Stimulated activated CD8-positive, alpha-beta memory T cell treated with anti-CD3 and anti-CD28 coated beads, Interleukin-7, amount 100 ng/mL, for 24 hours (primary cell): ENCODE measurements at places on chromosomes 11 and 22.

DNA sequence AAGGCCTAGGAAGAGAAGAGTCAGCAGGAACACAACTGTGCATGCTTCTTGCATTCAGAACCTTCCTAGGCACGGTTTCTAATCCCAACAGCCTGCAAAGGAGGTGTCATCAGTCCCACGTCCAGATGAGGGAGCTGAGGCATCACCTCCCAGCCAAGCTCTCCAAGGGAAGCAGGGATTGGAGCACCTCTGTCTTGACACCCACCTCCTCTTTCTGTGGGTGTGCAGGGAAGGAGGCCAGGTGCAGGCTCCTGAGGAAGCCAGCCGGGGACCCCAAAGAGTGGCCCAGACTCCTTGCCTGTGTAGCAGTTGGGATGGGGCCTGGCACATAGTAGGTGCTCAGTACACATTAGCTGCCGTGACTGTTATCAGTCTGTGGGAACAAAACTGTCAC, 2.0 kb downstream of the PNPLA5 start:
- DNase-seq: no peak

GRCh38 chr22:33735978-33736377, 184.3 kb downstream of the LARGE1 start:
- DNase-seq: no peak

- DNase-seq: no peak
Measured at GRCh38 chr11:90775567-90776165, 552.8 kb upstream of the CHORDC1 start.

DNA sequence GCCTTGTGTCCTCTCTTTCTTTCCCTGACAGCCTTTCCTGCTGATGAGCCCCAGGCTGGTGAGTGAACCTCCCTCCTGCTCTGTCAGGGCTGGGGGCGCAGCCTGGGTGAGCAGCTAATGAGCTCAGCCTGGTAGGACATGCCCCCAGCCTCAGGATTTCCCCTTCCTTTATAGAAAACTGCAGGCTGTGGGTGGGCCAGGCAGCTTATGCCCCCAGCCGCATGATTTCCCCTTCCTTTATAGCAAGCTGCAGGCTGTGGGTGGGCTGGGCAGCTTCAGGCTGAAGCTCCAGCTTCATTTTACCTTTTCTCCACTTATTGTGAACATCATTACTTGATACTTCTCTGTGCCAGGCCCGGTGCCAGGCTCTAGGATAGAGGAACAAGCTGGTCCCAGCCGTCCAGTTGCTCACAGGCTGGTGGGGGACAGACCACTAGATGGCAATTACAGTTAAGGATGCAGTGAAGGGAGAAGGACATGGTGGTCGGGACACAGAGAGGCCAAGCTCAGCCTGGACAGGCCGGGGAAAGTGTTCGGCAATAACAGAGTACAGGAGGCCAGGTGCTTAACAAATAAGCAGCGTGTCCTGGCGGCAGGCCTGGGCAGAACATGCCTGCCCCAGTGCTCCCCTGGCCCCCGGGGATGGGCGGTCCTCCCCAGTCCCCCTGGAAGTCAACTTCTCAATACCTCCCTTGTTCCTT, 5.3 kb downstream of the LGALS12 start:
- DNase-seq: no peak

DNA sequence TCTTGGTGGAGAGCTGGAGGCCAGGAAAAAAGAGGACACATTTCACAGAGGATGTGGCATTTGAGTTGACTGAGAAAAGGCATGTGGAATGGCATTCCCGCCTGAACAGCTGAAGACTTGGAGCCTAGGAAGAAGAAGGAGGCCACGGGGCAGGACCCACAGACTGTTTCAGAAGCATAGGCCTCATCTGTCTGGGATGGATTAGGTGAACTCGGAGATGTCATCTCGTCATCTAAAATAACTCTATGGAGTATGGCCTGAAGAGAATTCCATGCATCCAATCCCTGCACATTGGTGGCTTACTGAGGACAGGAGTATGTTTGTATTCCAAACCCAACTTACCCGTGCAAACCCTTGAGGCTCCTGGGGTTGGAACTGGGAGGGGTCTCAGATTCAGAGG, 16.4 kb downstream of the SPATA19 start:
- DNase-seq: no peak

DNA sequence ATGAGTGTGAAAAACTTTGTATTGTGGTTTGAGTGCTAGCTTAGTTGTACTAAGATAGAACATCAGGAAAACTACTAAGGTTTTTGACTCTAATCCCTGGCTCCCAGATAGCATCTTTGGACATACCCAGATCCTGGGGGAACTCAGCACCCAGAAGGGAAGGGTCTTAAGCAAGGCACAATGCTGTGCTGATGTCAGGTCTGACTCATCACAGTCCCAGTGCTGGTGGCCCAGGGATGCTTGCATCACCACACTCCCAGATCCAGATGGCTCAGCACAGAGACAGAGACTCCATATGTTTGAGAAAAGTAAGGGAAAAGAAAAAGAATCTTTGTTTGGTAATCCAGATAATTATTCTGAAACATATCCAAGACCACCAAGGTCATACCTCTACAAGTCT, 18.3 kb upstream of the OR56A3 start:
- no peak for DNase-seq

GRCh38 chr22:26395926-26396325, 33.1 kb upstream of the ASPHD2 start:
- DNase-seq: no peak

DNA sequence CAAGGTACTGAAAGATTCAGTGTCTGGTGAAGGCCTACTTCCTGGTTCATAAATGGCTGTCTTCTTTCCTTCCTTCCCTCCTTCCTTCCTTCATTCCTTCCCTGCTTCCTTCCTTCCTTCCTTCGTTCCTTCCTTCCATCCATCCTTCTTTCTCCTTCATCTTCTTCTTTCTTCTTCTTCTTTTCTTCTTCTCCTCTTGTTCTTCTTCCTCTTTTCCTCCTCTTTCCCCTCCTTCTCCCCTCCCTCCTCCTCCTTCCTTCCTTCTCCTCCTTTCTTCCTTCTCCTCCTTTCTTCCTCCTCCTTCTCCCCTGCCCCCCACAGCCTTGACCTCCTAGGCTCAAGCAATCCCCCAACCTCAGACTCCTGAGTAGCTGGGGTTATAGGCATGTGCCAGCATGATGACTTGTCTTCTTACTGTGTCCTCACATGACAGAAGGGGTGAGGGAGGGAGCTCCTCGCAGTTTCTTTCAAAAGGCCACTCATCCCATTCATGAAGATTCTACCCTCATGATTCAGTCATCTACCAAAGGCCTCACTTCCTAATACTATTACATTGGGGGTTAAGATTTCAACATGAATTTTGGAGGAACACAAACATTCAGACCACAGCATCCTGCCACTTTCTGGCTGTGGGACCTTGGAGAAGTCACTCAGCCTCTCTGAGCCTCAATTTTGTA, 22.6 kb upstream of the CCDC134 start:
- DNase-seq: no peak

DNA sequence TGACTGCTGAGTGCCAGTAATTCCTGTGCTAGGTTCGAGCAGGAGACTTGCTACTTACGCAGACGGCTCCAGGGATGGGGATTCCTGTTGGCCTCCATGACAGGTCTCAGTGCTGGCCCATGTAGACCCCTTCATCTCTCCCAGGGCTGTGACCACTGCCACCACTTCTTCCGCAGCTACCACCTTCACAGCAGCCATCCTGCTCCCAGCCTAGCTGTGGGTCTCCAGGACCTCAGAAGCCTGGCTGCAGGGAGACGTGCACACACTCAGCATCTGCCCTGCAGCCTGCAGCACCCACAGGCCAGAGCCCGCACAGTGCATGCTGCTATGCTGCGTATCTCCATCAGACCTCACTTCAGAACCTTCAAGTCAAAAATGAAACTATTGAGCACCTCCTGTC, 1503.9 kb downstream of the BRD1 start:
- no peak for DNase-seq

- DNase-seq: no peak
Measured at GRCh38 chr22:44192816-44193534, 12.2 kb downstream of the PARVG start.

DNA sequence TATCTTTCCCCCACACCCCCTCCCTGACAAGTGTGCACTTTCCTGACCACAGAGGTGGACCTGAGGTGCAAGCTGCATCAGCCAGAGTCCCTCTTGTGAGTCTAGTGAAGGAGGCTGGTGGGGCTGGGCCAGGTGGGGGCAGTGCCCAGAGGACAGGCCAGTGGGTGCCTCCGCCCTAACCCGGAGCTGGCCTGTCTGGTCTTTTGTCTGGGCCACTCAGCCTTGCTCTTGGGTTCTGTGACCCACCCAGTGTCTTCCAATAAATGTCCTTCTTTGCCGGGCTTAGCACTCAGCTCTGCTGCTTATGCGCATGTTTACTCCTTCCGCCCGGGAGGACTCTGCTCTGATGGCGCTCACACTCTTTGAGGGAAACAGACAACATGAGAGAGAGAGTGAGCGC, 526.2 kb downstream of the TBC1D22A start:
- DNase-seq: no peak

GRCh38 chr11:29612423-29612822, 404.4 kb downstream of the KCNA4 start:
- DNase-seq: no peak

DNA sequence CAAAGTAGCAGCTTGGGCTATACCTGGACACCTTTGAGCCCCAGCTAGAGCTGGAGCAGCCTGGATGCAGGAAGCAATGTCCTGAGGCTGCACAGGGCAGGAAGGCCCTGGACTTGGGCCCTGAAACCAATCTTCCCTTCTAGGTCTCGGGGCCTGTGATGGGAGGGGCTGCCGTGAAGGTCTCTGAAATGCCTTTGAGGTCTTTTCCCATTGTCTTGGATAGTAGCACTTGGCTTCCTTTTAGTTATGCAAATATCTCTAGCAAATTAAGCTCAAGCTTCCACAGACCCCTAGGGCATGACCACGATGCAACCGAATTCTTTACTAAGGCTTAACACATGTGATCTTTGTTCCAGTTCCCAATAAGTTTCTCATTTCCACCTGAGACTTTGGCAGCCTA, 40.0 kb downstream of the LINC01488 start:
- DNase-seq: no peak

- no peak for DNase-seq
Measured at GRCh38 chr11:74282914-74283371, 28.5 kb downstream of the P4HA3 start.

GRCh38 chr11:72676861-72677341, 2.7 kb upstream of the PDE2A start:
- DNase-seq: peak; percentile 54

GRCh38 chr11:95556342-95557163, 233.0 kb downstream of the FAM76B start:
- no peak for DNase-seq

DNA sequence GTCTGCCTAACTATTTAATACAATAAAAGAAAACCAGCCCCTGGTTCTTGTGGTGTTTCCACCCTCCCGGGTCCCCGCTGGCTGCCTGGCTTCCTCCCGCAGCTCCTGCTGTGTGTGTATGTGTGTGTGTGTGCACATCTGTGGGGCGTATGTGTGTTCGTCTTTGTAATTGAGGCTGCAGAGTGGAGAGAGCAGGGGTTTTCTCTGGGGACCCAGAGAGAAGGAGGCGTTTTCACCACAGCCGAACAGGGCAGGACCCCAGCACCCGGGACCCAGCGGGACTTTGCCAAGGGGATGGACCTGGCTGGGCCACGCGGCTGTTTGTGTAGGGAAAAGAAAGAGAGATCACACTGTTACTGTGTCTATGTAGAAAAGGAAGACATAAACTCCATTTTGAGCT, 42.7 kb downstream of the IGLL1 start:
- DNase-seq: no peak

GRCh38 chr11:75802021-75802912, 12.7 kb upstream of the UVRAG start:
- no peak for DNase-seq

- DNase-seq: no peak
Measured at GRCh38 chr11:1450949-1451710, 35.4 kb downstream of the MOB2 start.

- no peak for DNase-seq
Measured at GRCh38 chr11:63609536-63609935, 4.7 kb downstream of the PLAAT3 start.

DNA sequence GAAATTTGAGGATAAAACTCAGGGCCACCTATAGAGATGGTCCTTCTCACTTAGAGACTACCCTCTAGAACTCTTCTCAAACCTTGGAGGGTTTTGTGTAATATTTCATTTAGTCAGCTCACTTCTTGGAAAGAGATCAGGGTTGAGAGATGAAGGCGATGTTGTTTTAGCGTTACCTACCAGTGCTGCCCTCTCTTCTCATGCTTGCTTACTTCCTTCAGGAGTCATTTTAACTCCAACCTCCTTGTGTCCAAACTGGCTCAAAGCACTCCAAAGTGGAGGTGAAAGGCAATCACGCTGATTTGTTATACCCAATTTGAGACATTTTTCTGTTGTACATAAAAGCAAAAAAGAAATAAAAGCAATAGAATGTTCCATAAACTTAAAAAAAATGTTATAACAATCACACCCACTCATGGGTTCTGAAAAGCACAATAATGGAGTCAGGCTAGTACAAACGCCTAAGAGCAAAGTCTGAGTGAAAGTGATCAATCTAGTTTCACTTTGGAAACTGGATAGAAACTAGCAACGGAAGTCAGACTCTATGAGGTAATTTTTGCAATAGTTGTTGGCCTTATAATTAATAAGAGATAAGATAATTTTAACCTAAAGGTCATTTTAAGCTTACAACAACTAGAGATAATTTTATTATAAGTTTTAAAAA, 117.1 kb downstream of the MRTFA start:
- DNase-seq: no peak

- DNase-seq: no peak
Measured at GRCh38 chr22:33699176-33699575, 221.1 kb downstream of the LARGE1 start.

- DNase-seq: no peak
Measured at GRCh38 chr11:1748636-1749394, 1.6 kb downstream of the IFITM10 start.

GRCh38 chr22:33842421-33843094, 77.7 kb downstream of the LARGE1 start:
- DNase-seq: no peak

DNA sequence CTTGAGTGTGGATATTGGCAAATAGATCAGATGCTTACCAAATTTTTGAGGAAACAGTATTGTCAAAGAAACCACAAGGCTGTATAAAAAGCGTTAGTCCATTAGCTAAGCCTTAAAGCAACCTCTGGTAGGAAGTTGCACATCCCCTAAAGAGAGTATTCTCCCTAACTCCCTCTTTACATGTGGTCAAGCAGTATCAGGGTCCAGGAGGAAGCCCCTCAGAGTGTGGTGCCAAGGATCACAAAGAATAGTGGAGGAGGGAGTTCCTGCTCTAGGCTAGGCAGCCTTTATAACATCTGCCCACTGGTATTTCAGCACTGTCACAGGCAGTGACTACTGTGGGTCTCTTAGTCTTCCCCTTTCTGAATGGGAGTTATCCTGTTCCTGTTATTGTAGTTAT, 18.8 kb upstream of the AMPD3 start:
- no peak for DNase-seq

GRCh38 chr22:23774922-23775436, 2.3 kb downstream of the MMP11 start:
- no peak for DNase-seq

DNA sequence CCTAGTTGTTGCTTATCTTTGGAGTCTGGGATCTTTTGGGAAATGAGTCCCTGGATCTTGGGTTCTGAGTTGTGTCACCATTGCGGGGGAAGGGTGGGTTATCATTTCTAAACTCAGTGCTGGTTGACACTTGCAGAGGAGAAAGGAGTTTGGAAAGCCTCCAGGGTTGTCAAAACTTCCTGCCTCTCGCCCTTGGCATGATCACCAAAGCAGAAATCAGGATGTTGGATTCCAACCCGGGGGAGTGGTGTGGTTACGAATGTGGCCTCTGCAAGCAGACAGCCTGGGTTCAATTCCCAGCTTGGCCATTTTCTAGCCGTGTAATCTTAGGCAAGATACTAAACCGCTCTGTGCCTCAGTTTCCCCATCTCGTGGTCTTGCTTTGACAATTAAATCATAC, 24.3 kb downstream of the CD6 start:
- no peak for DNase-seq

GRCh38 chr11:5366856-5367255, 15.5 kb downstream of the OR51B6 start:
- DNase-seq: no peak
